Astrocyte of the cerebellum (primary cell): ENCODE measurements at places on chromosomes 3 and 15.

- DNase-seq = no peak
Observed at GRCh38 chr3:38595393-38595792, 54.1 kb downstream of the SCN5A start.

DNA sequence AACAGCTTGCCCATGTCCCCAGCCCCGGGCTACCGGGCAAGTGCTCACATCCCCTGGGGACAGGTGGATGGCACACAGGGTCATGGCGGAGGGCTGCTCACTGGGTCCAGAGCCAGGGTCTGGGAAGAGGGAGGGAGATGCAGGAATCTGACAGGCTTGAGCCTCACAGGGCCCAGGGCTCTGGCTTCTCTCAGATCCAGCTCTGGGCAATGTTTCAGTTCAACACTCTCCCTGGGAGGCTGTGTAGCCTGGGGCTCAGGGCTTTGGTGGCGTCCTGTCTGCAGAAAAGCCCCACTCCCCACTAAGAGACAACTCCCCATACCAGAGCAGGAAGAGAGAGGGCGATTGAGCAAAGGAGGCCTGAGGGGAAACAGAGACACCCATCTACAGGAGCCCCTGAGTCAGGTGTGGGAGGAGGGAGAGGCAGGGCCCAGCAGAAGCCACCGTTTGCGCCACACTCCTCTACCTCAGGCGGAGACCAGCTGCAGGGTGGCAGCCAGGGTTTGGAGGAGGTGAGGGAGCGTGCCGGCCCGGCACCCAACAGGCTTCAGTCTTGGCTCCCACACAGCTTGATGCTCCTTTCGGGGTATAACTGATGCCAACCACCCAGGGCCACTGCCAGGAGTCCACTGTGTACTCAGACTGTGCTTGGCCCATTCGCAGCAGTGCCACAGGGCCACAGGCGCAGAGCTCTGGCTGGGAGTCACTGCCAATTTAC lies 16.8 kb upstream of the SRP14 start:
- DNase-seq = no peak

DNA sequence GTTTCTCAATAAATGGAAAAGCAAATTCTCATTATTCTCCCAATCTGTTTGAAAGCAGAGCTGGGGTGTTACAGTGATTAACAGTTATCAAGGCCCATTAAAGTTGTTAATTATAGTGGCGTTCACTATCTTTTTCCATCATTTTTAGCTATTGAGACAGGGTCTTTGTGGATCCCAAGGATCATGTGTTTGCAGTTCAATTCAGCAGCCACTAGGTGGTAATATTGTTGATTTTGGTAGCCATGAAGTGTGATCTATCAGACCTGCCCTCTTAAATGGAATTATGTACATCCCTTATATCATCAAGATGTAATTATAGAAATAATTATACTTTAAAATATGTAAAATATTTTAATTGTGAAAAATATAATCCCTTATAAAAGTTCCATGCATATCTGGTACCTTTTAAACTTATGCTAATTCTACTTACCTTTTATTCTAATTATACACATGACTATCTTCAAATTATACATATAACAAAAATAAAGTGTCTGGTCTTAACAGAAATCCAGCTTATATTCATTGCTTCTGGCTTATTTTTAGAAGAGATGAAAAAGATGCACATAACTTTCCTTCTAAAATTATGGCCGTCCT lies 126.4 kb downstream of the GREM1 start:
- no peak for DNase-seq

- no peak for DNase-seq
Observed at GRCh38 chr15:31296646-31297574, 29.7 kb upstream of the KLF13 start.

GRCh38 chr3:182704926-182705325 lies 88.4 kb upstream of the ATP11B start:
- DNase-seq = no peak

DNA sequence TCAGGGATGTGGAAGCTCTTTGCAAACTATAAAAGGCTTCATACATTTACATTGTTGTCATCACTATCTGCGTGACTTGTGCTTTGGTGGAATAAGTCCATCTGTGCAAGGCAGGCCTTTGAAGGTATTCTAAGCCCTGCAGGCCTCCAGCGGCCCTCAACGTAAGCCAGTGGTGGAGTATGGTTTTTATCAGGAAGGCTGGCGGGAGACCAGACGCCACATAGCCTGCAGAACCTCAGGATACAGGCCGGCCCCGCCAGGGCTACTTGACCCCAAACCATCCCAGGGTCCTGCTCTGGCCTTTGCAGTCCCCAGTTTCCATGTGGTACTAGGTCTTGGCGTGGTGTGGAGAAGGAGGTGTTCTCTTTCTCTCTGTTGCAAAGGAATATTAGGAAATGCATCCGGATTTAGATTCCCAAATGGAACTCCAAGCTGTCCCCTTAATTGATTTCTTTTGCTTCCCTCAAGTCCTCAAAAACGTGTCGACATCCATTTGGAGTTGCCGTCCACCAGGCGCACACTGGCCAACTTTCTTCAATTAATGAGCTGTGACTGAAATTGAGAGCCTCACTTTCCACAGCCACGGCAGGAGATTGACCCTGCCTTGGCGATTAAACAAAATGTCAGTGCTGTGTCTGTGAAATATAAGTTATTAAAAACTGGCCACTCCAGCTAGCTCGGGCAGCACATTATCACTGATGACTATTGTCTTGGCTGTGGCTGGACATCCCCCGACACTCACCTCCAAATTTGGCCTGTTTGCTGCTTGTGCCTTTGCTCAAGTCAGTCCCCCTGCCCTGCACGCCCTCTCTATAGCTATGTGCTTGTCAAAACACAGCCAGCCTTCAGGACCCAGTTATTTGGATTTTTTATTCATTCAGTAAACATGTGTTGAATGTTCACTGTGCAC lies 239.8 kb upstream of the TLE3 start:
- no peak for DNase-seq

- peak; percentile 65 for DNase-seq
Observed at GRCh38 chr3:141452045-141452444, 34.8 kb upstream of the RASA2 start.

DNA sequence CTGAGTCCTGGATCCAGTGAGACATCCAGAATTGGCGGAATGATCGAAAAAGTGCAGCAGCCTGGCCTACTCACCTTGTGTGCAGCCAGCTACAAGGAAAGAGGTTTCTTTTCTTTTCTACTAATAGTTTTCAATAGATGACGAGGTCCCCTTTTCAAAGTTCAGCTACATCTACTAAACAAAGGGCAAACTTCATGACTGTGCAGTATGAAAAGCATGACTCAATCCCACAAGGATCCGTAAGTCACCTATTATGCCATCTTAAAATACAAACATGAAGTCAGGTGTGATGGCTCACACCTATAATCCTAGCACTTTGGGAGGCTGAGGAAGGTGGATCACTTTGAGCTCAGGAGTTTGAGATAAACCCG lies 16.7 kb downstream of the MIX23 start:
- no peak for DNase-seq

DNA sequence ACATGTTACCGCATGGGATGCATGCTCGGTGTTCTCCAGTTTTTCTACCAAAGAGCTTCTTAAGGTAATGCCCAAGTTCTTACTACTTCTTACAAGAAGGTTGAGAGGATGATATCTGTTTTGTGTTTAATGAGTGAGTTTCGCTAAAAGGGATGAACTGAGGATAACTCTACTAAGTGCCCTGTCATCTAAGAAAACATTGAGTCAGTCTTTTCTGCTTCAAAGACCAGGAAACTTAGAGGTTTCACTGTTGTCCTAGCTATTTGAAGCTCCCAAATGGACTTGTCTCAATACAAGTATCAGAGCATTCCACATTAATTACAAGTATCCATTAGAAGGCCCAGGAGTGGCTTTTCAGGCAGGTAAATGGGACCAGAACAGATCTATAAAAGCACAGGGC lies 296.2 kb downstream of the KBTBD8 start:
- DNase-seq = no peak

- DNase-seq = no peak
Observed at GRCh38 chr3:55818485-55818884, 331.4 kb upstream of the WNT5A start.

- peak; percentile 76 for DNase-seq
Observed at GRCh38 chr3:125045965-125046364, 9.8 kb downstream of the HEG1 start.

- peak; percentile 90 for DNase-seq
Observed at GRCh38 chr3:22244761-22245521, 493.9 kb upstream of the ZNF385D start.

GRCh38 chr15:51641490-51642130 lies 19.0 kb upstream of the DMXL2 start:
- no peak for DNase-seq

DNA sequence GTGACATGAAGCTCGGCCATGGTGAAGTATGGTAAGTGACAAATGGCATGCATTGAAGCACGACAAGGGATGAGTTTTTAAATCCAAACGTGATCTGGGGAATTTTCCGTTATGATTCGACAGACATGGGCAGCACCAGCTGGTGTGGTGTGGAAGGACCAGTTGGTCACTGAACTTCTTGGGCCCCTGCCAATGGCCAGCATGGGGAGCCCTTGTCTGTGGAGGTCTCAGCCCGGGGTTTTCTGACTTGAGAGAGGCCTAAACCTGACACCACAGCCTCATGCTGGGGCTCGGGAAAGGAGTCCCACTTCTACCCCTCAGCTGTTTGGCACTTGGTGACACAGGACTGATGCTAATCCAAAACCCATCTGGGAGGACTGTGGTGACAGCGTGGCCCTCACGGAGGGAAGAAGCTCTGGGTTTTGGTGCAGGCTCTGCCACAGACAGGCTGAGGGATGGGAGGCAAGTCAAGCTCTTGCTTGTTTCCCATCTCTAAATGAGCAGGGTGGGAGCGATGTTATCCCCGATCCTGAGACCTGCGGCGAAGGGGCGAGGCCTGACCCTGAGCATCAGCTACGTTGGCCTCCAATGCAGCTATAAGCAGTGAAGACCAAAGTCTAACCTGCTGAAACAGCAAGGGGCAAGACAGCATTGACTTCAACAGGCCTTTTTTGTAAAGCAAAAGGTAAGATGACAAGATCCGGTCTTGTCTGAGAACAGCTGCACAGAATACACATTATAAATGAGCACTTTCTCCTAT lies 69.5 kb downstream of the ATP1B3 start:
- DNase-seq = no peak
